Left lobe of liver (tissue), 2 donors: ENCODE measurements at places on chromosomes 7 and 10.

DNA sequence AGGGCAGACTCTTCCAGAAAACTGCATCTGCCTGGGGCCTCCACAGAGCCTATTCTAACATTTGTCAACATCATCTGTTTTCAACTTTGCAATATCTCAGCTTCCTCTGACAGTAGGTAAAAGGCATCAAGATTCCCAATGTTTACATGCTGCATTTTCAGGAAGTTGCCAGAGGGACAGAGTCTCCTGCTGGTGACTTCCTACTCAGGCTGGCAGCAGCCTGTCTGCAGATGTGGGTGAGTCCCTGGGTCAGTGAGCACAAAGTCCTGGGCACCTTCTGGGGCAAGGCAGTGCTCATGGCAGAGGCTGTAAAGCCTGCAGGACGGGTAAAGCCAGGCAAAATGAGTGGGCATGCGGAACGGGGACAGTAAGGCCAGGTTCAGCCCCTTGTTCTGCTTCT lies 69.4 kb downstream of the EBF3 start:
- DNase-seq = no peak

DNA sequence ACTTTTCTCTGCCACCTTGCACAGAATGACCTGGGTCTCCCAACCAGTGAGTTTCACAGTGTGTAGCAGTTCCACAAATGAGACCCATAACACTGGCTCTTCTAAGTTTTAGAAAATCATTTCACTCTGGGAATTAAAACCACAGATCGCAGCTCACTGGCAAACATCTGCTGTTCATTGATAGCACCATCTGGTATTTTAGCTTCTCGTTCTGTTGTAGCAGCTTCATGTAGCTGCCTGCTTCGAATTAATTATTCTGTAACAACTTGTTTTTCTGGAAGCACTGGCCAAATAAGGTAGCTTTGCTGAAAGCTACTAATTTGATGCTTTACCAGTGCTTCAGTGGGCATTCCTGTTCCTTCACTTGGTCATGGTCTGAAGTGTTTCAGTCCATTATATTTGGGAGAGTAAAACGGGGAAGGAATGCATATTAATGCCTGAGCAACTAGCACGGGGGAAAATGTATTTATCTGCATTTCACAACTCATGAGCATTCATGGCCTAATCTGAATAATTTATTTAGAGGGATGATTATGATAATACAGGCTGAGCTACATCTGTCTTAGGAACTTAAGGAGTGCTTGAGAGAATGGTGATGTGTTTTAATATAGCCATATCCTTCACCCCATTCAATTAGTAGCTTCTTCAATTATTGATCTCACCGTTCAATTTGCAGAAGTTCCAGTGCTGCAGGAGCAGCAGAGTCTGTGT lies 447.4 kb downstream of the XPNPEP1 start:
- no peak for DNase-seq

DNA sequence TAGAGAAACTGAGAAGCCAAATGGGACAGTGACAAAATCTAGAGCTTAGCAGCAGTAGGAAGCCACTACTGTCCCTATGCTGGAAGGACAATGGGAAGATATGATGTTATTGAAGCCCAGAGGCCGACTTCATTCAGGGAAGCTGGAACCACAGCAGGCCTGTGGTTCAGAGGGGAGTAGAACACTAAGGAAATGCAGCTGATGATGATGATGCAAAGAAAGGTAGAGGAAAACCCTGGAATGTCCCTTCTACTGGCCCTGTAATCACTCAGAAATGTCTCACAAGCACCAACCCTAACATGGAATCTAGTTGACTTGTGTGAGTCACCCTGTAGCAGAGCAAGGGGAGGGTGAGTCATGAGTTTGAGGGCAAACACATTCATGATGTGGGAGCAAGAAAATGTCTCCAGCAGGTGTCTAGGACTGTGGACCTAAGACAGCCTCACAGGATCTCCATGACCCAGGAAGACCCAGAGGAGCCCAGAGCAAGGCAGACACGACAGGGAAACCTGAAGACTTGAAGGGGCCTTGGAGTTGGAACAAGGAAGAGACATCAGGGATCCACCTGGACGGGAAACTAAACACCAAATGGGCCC lies 37.0 kb upstream of the LRRC17 start:
- DNase-seq = no peak

DNA sequence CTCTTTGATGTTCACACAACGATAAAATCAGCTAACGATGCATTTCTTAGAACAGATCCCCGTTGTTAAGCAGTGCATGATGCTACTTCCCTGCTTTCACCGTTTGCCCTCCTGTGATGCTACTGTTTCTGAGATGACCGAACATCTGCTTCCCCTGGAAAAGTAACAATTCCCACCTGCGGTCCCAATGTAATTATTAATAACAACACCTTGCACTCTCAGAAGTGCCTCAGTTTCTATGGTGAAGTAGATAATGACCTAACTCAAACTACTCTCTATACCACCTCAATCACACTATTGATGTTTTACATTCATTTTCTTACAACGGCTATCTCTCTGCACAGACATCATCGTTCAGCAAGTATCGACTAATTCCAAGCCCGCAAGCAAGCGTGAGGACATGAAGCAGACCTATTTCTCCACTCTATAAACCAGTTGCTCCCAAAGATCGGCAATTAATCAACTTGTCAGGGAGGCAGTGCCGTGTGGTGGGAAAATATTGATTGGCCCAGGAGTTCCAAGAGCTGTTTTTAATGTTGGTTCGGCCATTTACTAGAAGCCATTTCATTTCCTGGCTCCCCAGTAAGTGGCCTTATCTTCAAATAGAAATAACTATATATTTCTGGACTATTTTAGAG lies 42.7 kb downstream of the FAM107B start:
- no peak for DNase-seq

DNA sequence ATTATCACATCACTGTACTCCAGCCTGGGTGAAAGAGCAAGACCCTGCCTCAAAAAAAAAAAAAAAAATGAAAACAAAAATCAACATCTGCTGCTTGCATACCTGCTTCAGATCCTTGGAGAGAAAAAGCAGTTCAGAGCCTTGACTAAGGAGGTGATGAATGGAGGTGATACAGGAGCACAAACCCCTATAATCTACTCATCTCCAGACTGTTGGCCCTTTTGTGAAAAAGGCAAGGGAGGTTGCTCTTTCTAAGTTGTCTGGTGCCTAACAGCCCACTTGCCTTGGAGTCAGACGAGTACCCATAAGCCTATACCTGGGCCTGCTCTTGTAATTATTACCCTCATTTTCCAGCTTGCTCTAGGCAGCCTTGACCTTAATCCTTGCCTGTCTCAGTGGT lies 1.4 kb downstream of the SFXN2 start:
- DNase-seq = no peak

DNA sequence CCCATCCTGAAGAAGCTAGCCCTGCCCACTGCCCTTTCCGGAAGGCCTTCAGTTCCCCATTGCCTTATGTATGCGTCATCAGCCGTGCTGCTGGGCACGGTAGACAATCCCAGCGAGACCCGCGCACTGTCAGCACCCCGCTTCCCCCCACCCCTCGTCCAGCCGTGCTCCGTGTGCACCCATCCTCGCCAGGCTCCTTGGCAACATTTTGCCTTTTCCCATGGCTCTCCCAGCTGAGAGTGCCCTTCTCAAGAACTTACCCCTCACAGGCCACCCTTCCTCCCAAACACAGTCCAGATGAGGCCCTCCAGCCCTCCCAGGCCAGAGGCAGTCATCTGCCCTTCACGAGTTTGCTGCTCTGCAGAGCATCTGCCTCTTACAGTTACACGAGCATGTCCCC lies 633.8 kb upstream of the FOXK1 start:
- DNase-seq = no peak

DNA sequence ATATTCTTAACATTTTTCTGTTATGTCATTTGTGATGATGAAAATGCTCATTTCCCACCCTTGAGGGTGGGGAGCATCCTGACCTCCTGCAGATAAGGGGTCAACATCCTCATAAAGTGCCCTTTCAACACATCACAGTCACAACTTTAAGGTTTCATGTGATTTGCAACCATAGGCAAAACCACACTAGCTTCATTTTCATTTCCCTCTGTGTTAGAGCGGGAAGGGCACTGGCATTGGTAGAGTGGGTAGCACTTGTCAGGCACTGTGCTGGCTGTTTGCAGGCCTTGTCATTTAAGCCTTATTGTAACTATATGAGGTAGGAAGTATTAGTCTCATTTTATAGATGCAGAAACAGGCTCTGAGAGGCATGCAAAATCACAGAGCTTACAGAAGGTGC lies 39.8 kb downstream of the PSMC2 start:
- DNase-seq = no peak

GRCh38 chr7:135650831-135651573 lies 11.3 kb upstream of the STMP1 start:
- DNase-seq = no peak

DNA sequence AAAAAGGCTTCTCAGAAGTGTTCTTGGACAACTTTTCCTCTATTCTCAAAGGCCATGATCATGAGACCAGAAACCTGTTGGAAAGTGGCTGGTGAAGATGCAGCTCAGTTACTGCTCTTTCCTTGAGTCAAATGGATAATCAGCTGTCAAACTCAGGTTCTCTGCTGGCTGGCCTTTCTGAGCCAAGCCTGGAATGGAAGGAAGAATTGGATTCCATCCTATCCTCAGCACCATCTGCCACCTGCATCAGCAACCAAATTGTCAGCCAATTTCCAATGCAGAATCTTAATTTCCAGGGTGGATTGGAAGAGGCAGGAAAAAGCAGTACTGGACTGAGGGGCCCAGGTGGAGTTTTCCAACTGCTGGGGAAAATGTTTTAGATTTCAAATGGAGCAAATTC lies 631.7 kb downstream of the KCNMA1 start:
- DNase-seq = no peak

DNA sequence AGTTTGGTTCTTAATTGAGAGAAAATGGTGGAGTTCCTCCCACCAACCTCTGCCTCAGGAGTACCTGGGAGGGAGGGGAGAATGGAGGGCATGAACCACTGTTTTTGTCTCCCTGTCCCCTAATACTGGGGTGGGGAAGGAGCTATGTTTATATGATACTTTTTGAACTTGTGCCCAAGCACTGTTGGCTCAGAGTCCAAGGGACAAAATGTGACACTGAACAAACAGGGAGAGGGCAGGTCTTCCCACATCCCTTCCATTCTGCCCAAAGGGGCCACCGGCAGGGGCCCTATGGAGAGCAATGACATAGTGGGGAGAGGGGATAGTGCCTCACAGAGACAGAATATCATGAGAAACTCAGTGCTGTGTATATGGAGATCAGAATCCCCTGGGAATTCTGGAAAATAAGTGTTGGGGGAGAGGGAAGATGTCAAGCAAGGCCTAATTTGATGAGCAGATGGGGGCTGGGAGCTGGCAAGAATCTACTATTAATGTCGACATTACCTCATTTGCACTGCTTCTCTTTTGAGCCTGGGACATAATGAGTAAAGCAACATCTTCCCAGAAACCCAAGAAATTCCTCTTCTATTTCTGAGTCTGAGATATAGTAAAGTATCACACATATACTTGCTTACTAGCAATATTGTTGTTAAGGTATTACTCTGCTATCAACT lies 180.6 kb downstream of the CYP26A1 start:
- DNase-seq = peak; percentile 63

- DNase-seq = no peak
Observed at GRCh38 chr7:77651575-77652162, 44.6 kb upstream of the RSBN1L start.

- DNase-seq = peak; percentile 41
Observed at GRCh38 chr10:48450741-48451466, 144.4 kb downstream of the MAPK8 start.
